NT2/D1 (cell line): ENCODE measurements at places on chromosomes 3 and 15.

DNA sequence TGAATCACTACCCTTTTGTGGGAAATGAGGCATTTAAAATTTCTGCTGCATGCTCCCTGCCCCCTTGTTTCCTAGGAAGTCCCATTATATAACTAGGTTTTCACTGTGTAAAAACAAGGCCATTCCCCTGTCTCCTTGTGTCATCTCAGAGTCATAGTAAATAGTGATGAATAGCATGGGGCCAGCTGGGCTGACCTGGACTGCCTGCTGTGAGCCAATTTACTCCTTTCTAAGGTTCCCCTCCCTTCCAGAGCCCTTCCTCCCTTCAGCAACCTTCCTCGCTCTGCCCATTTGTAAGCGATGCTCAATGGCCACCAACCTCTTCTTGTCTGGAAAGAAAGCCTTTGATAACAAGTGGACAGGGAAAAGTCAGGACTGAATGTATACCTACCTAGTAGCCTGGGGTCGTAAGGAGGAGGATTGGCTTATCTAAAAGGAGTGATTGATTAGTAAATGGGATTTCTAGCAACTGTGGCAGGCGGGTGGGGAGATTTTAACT lies 11.7 kb downstream of the ITGA11 start:
- peak; percentile 28 for DNase-seq

GRCh38 chr3:186569779-186570095 lies 783 bp upstream of the DNAJB11 start:
- DNase-seq: no peak

GRCh38 chr3:122064326-122064725 lies 9.2 kb downstream of the CD86 start:
- DNase-seq: no peak

GRCh38 chr15:78360367-78360801 lies 20.2 kb downstream of the CRABP1 start:
- DNase-seq: no peak

- DNase-seq: no peak
Observed at GRCh38 chr3:188687389-188687788, 484.4 kb upstream of the TPRG1 start.
